ENCODE measurements at places on chromosomes 6 and 20. TPM values are rescaled to one million over a fixed set of nuclear protein-coding genes. Genes with fewer than 3 reads are reported as not detected.

Gene MYLK4
- total RNA-seq = 0.67 TPM

Gene TXNDC5
- 98.2 TPM for total RNA-seq

Gene NT5E
- 53.2 TPM for total RNA-seq

Gene DNAH8
- 0.71 TPM for total RNA-seq

Gene COL21A1
- 13.2 TPM for total RNA-seq

Gene PRR18
- not detected for total RNA-seq

Gene F13A1
- 494 TPM for total RNA-seq

Gene UST
- total RNA-seq = 19.4 TPM

Gene NCOA5
- 20.4 TPM for total RNA-seq

Gene ETV7
- not detected for total RNA-seq

All from posterior vena cava (tissue), 2 donors.